Activated CD8-positive, alpha-beta T cell treated with anti-CD3 and anti-CD28 coated beads for 36 hours (primary cell): ENCODE measurements at places on chromosomes 7 and 10. TPM values are rescaled to one million over a fixed set of nuclear protein-coding genes. Genes with fewer than 3 reads are reported as not detected.
A peak's percentile ranks its signal among the peaks of the same experiment; 100 is the strongest.

- H3K4me3 ChIP-seq: no peak overlapping the region
- no peak for DNase-seq
- H3K4me1 ChIP-seq: no peaks in the 10 kb centered on the region
- peaks cover 42% of the 10 kb centered on the region for H3K36me3 ChIP-seq
- H3K27me3 ChIP-seq: no peaks in the 10 kb centered on the region
Observed at GRCh38 chr7:575425-576366, 56.0 kb upstream of the PDGFA start.

The DENND2A gene
- not detected for total RNA-seq

GRCh38 chr7:137606061-137606674, 240.6 kb downstream of the DGKI start:
- DNase-seq: no peak
- H3K27me3 ChIP-seq: peaks cover 7% of the 10 kb centered on the region
- no peaks in the 10 kb centered on the region for H3K36me3 ChIP-seq
- no peak overlapping the region for H3K4me3 ChIP-seq

DNA sequence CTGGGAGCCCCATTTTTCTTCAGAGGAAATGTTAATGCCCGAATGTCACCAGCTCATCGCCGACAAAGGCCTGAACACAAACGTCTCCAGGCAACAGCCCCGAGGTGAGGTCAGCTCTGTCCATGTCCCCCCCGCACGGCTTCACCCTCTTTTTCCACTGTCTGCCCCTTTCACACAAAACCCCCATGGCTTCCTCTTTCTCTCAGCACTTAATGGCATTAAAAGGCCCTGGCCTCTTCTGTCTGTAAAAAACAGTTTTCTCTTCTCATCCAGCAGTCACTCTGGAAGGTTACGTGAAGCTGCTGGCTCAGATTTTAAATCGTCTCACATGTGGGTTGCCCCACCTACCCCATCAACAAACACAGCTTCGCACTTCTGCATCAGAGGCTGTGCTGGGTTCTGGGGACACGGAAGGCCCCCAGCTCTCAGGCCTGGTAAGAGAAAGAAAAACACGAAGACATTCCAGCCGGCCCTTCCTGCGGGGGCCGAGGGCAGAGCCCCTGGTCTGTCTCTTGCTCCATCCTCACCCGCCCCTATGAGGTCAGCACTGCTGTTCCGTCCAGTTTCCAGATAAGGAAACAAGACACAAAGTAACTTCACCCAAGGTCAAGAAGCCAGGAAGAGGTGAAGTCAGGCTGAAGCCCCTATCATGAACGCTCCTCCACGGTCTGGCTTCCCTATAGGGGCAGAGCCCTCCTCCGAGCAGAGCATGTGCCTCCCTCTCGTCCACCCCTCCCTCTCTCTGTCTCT, 91.1 kb upstream of the PDGFA start:
- H3K4me1 ChIP-seq: peaks cover 76% of the 10 kb centered on the region
- DNase-seq: peak; percentile 71
- peaks cover 75% of the 10 kb centered on the region for H3K36me3 ChIP-seq
- H3K27ac ChIP-seq: peak overlapping the region; percentile 94
- H3K27me3 ChIP-seq: no peaks in the 10 kb centered on the region

The CYP2C19 gene
- not detected for total RNA-seq

DNA sequence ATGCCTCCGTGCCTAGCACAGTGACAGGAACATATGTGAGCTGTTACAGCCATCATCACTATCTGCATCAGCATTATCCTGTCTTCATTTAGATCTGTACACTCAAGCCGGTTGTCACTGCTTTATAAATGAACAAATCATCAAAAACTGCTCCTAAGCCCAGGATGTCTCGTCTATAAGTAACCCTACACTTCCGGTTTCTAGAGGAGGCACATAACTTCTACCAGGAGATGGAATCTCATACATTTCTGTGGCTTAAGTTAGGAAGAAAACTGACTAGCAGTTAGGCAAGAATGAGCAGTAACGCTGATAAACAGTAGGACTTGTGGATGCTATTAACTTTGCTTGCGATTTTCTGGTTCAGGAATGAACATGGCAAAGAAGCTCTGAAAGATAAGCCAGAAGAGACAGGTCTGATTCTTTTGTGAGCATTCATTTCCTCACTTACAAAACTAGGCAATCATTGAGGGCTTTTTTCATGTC, 1199.2 kb downstream of the SORCS3 start:
- no peak overlapping the region for H3K27ac ChIP-seq
- H3K36me3 ChIP-seq: no peaks in the 10 kb centered on the region
- no peak for DNase-seq
- no peak overlapping the region for H3K4me3 ChIP-seq
- peaks cover 12% of the 10 kb centered on the region for H3K4me1 ChIP-seq
- H3K27me3 ChIP-seq: no peaks in the 10 kb centered on the region

The FAM107B gene
- 121 TPM for total RNA-seq

The RBM48 gene
- total RNA-seq: 13.4 TPM

GRCh38 chr7:112487457-112488263, 6.9 kb downstream of the LSMEM1 start:
- no peak overlapping the region for H3K4me3 ChIP-seq
- DNase-seq: no peak
- H3K4me1 ChIP-seq: peaks cover 8% of the 10 kb centered on the region
- H3K36me3 ChIP-seq: no peaks in the 10 kb centered on the region
- H3K27ac ChIP-seq: no peak overlapping the region
- no peaks in the 10 kb centered on the region for H3K27me3 ChIP-seq

GRCh38 chr10:89351412-89351779, 23.6 kb downstream of the IFIT3 start:
- no peak overlapping the region for H3K4me3 ChIP-seq
- H3K4me1 ChIP-seq: peaks cover 17% of the 10 kb centered on the region
- H3K27ac ChIP-seq: no peak overlapping the region
- peaks cover 29% of the 10 kb centered on the region for H3K27me3 ChIP-seq
- H3K36me3 ChIP-seq: no peaks in the 10 kb centered on the region

The CTAGE4 gene
- total RNA-seq: 0.87 TPM

DNA sequence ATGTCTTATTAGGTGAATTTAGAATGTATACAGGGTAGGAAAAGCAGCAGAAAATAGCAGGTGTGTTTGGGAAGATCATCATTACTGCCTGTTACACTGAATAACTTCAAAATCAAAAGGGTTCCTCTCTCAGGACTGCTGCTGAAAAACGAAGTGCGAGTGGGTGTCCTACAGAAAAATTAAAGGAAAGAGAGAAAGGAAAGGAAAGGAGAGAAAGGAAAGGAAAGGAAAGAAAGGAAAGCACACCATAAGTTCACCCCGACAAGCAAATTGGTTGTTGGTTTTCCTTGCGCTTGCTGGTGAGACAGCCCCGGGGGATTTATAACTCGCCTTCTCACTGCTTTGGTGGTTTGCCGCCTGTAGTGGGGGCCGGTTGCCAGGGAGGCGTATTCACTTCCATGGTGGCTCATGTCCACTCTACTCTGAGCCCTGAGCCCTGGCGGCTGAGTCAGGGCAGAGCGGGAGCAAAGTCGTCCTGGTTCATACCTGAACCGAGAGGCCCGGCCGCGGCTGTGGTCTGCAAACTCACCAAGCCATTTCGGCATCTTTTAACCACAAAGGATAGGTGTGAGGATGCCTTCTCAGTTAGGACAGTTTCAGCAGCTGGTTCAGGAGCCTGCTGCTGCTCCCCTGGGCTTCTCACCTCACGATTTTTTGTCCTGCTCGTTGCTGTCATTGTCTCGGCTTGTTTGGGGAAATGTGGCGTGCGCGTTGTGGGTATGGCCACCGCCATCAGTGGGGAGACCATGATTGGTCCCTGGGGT, 26.1 kb downstream of the INPP5A start:
- no peak overlapping the region for H3K27ac ChIP-seq
- H3K4me3 ChIP-seq: no peak overlapping the region
- peaks cover 25% of the 10 kb centered on the region for H3K4me1 ChIP-seq
- no peak for DNase-seq
- no peaks in the 10 kb centered on the region for H3K27me3 ChIP-seq

- H3K4me1 ChIP-seq: no peaks in the 10 kb centered on the region
- DNase-seq: no peak
- H3K27ac ChIP-seq: no peak overlapping the region
- no peaks in the 10 kb centered on the region for H3K36me3 ChIP-seq
- H3K27me3 ChIP-seq: peaks cover 3% of the 10 kb centered on the region
Observed at GRCh38 chr7:91326516-91327199, 62.4 kb downstream of the FZD1 start.
